ENCODE measurements at places on chromosomes 1 and 21. TPM values are rescaled to one million over a fixed set of nuclear protein-coding genes. Genes with fewer than 3 reads are reported as not detected.

The PPIAL4G gene
- not detected for total RNA-seq

The CD5L gene
- total RNA-seq: not detected

The TUFT1 gene
- 5.2 TPM for total RNA-seq

The CNIH3 gene
- 25.0 TPM for total RNA-seq

The SPRR2G gene
- not detected for total RNA-seq

The C1QTNF12 gene
- total RNA-seq: 2.8 TPM

The IL12RB2 gene
- not detected for total RNA-seq

The CRB1 gene
- 0.47 TPM for total RNA-seq

The CTSS gene
- total RNA-seq: 9.0 TPM

The EPHA10 gene
- under 0.01 TPM for total RNA-seq

The MIS18A gene
- 4.7 TPM for total RNA-seq

The MYBPH gene
- 0.26 TPM for total RNA-seq

The RGS8 gene
- under 0.01 TPM for total RNA-seq

The LRRC7 gene
- total RNA-seq: under 0.01 TPM

The VHLL gene
- total RNA-seq: not detected

The TYW3 gene
- 19.4 TPM for total RNA-seq

The KRTAP10-4 gene
- not detected for total RNA-seq

The NBPF26 gene
- 27.6 TPM for total RNA-seq

The KCNK2 gene
- 3.8 TPM for total RNA-seq

The HHIPL2 gene
- total RNA-seq: 2.1 TPM

The LAPTM5 gene
- under 0.01 TPM for total RNA-seq

The KLHL17 gene
- total RNA-seq: 4.9 TPM

The CELA3B gene
- total RNA-seq: not detected

The SPRR2B gene
- total RNA-seq: not detected

The ST6GALNAC5 gene
- total RNA-seq: under 0.01 TPM

The VASH2 gene
- total RNA-seq: 1.1 TPM

The OR2L3 gene
- total RNA-seq: not detected

The FABP3 gene
- 94.9 TPM for total RNA-seq

The MASP2 gene
- not detected for total RNA-seq

The LRRC39 gene
- total RNA-seq: 0.16 TPM

The SOD1 gene
- 430 TPM for total RNA-seq

The TIE1 gene
- 0.79 TPM for total RNA-seq

The HSD3B1 gene
- not detected for total RNA-seq

The PDC gene
- not detected for total RNA-seq

The KRTAP13-2 gene
- total RNA-seq: not detected

The CRYAA gene
- not detected for total RNA-seq

The GPATCH2 gene
- total RNA-seq: 15.3 TPM

The C2CD4D gene
- total RNA-seq: not detected

The C4BPB gene
- total RNA-seq: not detected

The RNU1-3 gene
- 10,807 TPM for total RNA-seq

Data from bronchial smooth muscle cell (primary cell).